Stimulated activated CD4-positive, alpha-beta T cell treated with anti-CD3 and anti-CD28 coated beads, Interleukin-2, amount 100 ng/mL, for 4 hours (primary cell): ENCODE measurements at places on chromosomes 2 and 18.

- no peak for DNase-seq
These were observed 9.3 kb downstream of the NCK2 start for GRCh38 chr2:105754011-105754410.

DNA sequence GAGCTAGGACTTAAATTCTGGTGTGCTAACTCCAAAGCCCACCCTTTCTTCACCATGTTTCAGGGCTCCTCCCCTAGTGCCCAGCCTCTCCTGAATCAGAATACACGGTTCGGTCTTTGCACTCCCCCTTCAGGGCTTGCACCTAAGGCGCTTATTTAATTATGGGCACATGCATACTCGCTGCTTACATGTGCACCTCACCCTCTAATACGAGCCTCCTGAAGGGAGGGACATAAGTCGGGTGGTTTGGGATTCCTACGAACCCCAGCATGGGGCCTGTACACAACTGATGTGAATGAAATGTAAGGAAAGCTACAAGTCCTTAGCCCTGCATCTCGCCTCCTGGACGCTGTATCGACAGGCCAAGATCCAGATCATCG, 435 bp downstream of the IFT172 start:
- no peak for DNase-seq

- DNase-seq: no peak
These were observed 60.0 kb upstream of the TGIF1 start for GRCh38 chr18:3389977-3390376.

GRCh38 chr2:237457388-237457941, 29.6 kb upstream of the MLPH start:
- DNase-seq: no peak

GRCh38 chr2:85091838-85092237, 41.4 kb upstream of the TCF7L1 start:
- no peak for DNase-seq

DNA sequence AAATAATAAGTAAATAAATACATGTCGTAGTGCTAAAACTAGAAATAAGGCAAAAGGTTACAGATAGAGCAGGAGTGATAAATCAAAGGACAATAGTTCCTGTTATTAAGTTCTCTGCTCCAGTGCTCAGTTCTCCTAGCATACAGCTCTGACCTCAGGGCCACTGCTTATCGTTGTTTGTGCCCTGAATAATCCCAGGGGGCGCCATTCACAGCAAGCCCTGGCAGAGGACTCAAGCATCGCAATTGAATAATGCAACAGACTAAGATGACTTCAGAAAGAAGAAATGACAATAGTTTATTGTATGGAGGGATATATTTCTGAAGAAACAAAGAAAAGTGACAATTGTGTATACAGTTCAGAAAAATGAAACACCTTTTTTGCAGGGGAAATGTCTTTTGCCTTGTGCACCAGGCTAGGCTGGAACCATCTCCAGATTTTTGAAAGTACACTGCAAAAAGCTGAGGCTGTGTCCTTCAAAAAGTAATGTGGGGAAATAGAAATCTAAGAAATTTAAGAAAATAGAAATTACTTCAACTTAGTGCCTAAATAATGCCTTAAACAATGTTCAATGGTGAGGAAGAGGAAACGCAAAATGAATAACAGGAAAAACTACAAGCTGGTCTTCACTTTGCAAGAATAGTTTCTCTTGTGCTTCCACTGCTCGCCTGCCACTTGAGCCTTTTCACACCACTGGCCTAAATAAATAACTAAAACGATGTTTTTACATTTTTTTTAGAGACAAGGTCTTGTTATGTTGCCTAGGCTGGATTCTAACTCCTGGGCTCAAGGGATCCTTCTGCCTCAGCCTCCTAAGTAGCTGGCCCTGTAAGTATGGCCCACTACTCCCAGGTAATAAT, 19.0 kb upstream of the CCNYL1 start:
- DNase-seq: peak; percentile 35

DNA sequence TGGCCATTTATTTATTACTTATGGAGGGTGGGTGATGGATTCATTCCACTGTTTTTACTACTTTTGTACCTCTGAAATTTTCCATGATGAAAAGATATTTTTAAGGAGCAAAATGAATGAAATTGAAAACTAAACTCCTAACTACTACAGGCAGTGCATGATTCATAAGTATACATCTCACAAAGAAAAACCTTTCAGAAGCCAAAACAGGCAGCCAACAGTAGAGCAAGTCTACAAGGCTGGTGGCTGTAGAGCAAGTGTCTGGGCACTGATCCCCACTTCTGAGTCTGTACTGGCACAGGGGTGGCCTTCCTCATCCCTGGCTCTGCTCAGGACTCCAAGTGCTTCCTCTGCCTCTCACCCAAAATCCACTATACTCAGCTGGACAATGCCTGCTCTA, 8.2 kb upstream of the RMP24 start:
- DNase-seq: no peak

- DNase-seq: no peak
These were observed 1.9 kb downstream of the TFPI start for GRCh38 chr2:187552381-187552780.
